CD14-positive monocyte (primary cell): ENCODE measurements at places on chromosomes 4 and X.
A peak's percentile ranks its signal among the peaks of the same experiment; 100 is the strongest.

GRCh38 chr4:3091464-3091863, 17.0 kb downstream of the HTT start:
- no peak for DNase-seq

DNA sequence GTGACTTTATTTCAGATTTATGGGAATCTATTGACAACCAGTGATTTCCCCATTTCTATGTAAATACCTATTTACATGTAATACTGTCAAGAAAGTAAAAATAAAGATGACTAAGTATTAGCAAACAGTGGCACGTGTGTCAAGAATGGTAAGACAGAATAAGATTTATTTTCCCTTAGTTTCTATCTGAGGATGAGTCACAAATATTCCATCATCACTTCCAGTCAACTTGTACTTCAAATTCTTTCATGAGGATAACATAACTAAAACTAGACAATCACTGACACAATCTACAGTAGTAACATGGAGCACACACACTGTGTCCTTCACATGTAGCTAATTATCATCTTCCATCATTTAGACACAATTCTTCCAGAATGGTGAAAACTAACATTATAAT, 625.3 kb upstream of the PCDH7 start:
- no peak for DNase-seq

DNA sequence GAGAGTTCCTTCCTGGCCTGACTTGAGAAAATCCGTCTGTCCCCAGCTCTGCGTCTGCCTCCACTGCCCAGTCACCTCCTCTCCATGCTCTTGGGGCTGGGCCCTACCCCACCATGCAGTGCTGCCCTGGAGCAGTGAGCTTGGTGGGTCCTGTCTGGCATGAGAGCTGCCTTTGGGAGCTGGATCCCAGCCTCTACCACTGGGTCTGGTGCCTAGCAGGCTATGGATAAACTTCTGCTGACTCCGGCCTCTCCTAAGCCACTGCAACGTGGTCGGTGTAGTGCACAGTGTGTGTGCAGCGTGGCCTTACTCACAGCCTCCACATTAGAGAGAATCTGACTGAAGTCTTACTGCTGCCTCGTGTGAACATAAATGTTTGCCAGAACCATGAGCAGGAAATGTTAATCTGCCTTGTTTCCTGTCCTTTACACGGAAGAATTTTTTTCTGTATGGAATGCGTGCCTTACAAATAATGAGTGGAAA, 47.6 kb downstream of the HTT start:
- DNase-seq, result no peak

DNA sequence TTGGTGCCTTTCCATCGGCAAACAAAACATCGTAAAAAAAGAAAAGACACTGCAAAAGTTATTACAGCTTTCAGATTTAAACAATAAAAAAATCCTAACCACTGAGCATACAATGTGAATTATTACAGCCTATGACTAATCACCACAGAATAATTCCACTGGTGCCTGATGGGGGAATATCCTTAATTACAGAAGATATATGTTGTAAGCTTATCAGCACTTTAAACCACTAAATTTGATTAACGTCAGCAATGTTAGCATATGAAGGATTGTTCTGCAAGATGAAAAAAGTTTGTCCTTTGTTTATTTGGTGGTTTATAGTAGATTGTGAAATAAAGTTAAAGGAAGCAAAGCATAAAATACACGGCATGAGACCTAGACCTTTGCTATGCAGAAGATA, 210.2 kb upstream of the ADAMTS3 start:
- no peak for DNase-seq

- no peak for DNase-seq
Observed at GRCh38 chrX:153812220-153812619, 17.8 kb downstream of the SSR4 start.

DNA sequence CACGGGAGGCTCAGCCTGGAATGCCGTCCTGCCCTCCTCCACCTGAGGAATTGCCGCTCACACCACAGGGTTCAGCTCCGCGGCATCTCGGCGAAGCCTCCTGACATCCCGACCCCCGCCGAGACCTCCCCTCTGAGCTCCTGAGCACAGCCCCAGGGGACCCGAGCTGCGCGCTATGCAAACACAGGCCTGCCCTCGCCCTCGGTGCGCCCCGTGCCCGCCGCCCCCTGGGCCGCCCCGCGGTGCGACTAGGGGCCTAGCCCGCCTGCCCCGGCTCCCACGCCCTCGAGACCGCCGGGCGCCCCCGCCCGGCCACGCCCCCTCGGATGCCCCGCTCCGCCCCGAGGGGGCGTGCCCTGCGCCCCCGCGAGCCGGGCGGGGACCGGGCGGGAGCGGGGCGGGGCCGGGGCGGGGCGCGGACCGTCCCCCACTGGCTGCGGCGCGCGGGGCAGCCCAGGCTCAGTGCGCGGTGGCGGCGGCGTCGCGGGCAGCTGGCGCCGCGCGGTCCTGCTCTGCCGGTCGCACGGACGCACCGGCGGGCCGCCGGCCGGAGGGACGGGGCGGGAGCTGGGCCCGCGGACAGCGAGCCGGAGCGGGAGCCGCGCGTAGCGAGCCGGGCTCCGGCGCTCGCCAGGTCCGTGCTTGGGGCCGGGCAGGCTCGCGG, at the start of gene FGFR3:
Gene FGFR3 (plus strand): TSS at position 462 of the 664 bp plus-strand sequence. CDS start 642 bp downstream, outside the sequence.
- DNase-seq, result no peak

DNA sequence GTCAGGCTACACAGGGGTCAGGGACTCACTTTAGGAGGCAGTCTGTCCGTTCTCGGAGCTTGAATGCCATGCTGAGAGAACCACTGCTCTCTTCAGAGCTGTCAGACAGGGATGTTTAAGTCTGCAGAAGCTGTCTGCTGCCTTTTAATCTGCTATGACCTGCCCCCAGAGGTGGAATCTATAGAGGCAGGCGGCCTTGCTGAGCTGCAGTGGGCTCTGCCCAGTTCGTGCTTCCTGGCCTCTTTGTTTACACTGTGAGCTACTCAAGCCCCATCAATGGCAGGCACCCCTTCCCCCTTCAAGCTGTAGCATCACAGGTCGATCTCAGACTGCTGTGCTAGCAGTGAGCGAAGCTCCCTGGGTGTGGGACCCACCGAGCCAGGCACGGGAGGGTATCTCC, 31.5 kb upstream of the UNC5C start:
- no peak for DNase-seq

DNA sequence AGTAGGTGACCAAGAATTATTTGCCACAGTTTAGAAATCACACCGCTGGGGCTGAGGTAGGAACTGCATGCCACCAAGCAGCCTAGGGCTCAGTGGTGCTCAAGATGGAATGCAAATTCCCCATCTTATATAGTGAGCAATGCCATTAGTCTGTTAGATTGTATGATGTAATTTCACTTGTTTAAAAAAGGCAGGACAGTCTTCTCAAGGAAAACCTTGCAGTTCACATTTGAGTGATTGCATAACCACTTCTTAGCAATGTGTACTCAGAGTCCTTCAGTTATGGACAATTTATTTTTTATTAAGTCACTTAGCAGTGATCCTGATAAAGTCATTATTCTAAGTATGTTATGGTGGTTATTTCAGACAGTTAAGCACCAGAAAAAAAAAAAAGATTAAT, 142.9 kb upstream of the SFRP2 start:
- DNase-seq, result peak; percentile 30

DNA sequence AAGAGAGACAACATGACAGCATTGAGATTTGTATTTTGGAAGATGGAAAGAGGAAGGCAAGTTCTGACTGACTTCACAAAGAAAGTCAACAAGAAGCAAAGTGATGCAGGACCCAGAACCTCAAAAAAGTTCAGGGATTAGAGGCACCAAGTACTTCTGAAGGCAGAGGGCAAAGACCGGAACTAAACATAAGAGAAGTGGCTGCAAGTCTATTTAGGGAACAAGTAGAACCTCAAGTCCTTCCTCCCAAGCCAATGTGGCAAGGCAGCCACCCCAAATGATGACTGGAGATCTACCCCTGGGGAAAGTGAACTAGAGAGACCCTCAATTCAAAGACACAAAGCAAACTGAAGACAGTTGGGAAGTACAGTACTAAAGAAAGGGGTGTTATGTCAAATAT, 46.6 kb downstream of the SLC39A8 start:
- peak; percentile 17 for DNase-seq

GRCh38 chr4:5945936-5946335, 53.0 kb upstream of the CRMP1 start:
- DNase-seq, result no peak

GRCh38 chr4:98765771-98766170, 107.4 kb upstream of the TSPAN5 start:
- no peak for DNase-seq

DNA sequence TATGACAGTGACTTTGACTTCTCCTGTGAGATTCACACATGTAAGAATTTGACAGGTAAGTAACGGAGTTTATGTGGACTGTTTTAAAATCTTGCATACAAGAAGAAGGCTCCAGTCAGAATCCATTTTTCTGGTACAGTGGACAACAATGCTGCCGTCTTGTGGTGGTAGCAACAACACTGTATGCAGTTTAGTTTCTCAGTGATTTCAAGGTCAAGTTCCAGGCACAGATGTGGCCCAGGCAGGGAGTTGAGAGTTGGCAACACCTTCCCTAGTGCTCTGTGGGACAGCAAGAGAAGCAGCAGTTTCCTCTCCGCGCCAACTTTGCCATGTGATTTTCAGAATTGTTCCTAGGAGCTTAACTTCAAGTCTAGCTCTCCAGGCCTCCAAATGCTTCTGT, 56.0 kb upstream of the STPG2 start:
- DNase-seq, result no peak

- DNase-seq, result peak; percentile 10
Observed at GRCh38 chrX:46912603-46913491, 626 bp downstream of the JADE3 start.

GRCh38 chr4:11297201-11297600, 131.5 kb downstream of the HS3ST1 start:
- DNase-seq, result no peak

DNA sequence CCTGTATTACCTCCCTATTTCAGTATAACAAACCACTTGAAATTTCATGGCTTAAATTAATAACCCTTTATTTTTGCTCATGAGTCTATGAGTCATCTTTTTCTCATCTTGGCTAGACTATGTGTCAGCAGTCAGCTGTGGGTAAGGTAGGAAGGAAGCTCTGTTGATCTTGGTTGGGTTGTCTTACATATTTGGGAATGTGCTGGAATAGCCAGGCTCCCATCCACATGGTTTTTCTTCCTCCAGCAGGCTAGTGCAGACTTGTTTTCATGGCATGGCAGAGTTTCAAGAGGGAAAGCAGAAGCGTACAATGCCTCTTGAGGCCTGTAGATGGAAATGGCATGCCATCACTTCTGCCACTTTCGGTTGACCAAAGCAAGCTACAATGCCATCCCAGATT, 89.7 kb downstream of the LINC00632 start:
- DNase-seq, result no peak

DNA sequence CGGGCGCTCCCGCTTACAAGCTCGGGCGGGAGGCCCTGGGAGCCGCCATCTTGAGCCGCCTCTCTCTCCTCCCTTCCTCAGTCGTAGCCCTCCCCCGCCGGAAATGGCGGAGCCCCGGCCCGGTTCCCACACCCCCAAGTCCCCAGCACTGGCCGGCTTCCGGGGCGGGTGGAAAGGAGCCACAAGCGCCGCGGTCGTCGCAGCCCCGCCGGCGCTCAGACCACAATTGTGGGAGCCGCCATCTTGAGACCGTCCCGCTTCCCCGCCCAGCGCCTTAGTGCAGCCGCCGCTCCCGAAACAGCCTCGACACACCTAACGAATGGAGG, 531 bp downstream of the HCFC1 start:
- DNase-seq, result peak; percentile 91

DNA sequence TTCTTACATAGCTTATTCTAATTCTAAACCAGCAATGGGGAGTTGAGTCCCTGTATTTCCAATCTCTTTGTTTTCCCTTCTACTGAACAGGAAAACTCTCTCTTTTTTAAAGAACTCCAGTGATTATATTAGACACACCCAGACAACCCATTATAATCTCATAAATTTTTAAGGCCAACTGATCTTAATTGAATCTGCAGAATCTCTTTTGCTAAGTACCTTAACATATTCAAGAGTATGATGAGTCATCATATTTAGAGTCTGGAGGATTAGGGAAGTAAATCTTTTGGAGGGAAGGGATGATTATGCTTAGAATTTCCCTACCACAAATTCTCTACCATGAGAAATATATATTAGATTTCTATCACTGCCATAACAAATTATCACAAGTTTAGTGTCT, 705.1 kb downstream of the CENPC start:
- no peak for DNase-seq

DNA sequence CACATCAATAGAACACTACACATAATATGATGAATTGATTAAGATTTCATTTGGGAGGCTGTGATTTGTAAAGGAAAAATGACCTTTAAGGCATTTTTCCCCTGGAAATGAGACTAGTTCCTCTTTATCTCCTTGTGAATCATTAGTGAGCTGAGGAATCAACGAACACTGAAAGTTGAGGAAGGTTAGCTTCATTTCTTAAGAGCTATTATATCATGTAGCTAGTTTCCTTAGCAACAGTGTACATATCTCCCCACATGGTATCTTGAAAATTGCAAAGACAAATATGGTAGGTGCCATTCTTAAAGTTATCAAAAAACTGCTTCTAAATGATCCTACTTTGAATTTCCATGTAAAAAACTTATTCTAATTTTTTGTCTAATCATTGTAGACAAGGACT, 127.5 kb upstream of the NRK start:
- no peak for DNase-seq

DNA sequence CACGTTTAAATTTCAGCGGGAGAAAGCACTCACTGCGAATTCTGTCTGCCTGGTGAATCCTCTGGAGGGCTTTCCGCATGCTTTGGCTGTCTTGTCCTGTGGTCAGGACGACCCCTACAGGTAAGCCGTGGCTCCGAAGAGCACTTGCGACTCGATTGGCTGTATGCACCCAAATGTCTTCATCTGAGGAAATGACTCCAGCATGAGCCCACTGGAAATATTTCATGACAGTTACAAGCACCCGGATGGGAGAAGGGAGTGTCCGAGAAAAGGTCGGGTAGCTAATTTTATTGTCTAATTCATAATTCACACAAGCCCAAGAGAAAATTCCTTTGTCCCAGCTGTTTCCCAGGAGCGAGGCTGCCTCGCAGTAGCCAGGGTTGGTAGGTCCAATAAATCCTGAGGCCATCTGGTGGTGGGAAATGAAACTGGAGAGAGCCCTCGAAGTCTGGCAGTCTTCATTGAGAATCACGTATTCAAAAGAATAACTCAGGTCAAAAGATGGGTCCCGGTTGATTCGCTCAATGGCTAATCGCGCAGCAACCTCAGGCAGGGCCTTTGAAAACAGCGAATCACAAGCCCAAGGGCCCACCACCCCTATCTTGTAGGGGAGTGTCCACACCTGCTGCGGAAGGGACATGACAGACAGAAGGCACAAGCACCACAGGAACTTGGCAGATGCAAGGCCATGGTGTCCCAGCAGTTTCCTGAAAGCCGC, 6.6 kb downstream of the GUCY2F start:
- no peak for DNase-seq

DNA sequence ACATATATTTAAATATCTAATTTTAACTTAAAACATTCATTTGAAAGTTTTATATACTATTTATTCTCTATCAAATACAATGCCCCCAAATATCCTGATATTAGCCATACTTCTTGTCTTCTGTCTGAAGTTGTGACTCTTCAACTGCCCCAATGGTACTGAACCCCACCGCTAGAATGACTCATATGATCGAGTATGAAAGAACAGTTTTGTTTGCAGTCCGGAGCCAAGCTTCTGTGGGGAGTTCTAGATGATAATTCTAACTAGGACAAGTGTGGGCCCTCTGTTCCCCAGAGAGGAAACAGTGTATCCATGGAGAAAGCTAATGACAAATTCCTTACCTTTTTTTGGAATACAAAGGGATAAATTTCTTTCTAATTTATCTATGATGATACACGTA, 24.7 kb upstream of the CT47A1 start:
- DNase-seq, result no peak

- no peak for DNase-seq
Observed at GRCh38 chrX:153781428-153782047, 697 bp downstream of the SRPK3 start.
